ENCODE measurements at places on chromosomes 7 and 10.

GRCh38 chr10:62270020-62270419 is 1.4 kb upstream of the RTKN2 start:
- DNase-seq: no peak

GRCh38 chr7:87600130-87601124 is at the start of gene ABCB1:
Gene ABCB1 (minus strand): TSS chr7:87600884. CDS start chr7:87600184, 700 bp downstream.
- DNase-seq: peak; percentile 41

GRCh38 chr7:29039821-29040578 is 81.9 kb upstream of the TRIL start:
- DNase-seq: no peak

DNA sequence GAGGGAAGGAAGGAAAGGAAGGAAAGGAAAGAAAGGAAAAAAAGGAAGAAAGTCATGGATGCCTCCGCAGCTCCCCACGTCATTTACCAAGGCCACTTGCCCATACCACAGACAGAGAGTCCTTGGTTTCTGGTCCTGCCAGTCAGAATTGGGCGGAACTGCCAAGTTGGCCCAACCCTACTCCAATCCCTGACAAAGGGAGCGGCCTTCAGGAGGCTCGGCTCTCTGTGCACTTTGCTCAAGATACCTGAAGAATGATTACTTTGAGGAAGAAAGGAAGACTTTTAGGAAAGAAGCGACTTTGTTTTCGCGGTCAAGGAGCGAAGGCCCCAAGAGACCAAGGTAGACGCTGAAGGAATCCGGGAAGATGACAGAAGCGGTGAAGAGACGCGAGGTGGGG is 49.1 kb upstream of the FXYD4 start:
- DNase-seq: no peak

GRCh38 chr7:133769668-133770067 is 357.5 kb upstream of the LRGUK start:
- DNase-seq: no peak

Data from T-cell (primary cell).